KBM-7 (cell line): ENCODE measurements at places on chromosomes 1 and 21.

GRCh38 chr1:172376431-172376830 is 44.1 kb upstream of the C1orf105 start:
- DNase-seq, result peak; percentile 16

GRCh38 chr1:15173863-15174614 is 20.5 kb downstream of the TMEM51 start:
- no peak for DNase-seq

- DNase-seq, result peak; percentile 40
Measured at GRCh38 chr1:93619507-93620171, 62.0 kb downstream of the BCAR3 start.

DNA sequence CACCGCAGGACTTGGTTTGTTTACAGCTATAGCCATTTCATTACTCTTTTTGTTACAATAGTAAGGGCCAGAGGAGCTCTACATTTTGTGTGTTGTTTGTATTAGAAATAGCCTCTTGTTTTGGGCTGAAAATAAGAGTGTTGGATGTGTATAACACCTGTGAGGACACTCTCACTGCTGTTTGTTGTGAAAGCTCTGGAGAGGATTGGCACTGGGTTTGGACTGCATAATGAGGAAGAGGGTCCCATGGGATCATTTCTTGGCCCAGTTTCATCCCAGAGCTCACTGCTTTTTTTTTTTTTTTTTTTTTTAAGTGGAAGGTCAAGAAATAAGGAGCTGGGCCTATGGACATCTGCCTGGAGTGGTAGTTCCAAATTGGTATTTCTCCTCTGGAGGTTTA is 61.6 kb upstream of the KIAA0040 start:
- no peak for DNase-seq

DNA sequence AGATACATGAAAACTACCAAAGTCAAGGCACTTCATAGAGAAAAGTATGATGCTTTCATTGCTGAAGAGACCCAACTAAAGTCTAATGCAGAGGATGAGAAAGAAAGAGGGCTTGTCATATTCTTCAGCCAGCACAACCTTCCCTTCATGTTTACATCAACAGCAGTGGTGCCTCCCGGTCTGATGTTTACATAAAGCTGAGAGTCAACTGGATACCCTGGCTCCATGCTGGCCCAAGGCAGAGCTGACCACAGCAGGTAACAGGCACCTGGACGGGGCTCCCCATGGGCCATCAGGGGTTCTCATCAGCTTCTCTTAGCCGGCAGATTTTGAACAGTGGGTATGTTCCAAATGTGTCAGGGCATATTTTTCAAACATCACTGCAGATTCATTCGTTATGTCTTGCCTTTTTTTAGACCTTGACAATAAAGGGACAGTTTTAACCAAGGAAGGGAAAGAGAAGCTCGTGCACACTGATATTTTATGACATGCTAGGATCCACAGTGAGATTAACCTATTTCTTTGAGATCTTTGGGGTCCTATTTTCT is 117.1 kb downstream of the NRIP1 start:
- DNase-seq, result no peak

- DNase-seq, result no peak
Measured at GRCh38 chr1:226952118-226952441, 12.0 kb downstream of the COQ8A start.

DNA sequence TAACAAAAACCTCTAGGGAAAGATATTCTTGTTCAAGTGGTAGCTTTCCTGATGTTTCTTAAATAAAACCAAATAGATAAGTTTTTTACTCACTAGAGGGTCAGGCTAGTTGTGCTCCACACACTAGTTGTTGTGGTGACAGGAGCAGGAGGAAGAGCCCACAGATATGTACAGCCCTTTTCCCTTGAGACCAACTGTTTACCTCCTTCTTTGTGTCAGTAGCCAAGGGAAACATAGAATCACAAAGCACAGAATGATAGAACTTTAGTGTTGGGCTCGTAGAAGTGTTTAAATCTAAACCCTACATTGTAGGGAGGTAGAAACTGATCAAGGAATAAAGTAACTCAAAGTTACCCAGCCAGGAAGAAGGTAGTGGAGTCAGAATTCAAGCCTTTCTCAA is 309.0 kb downstream of the CTH start:
- no peak for DNase-seq

- DNase-seq, result no peak
Measured at GRCh38 chr21:42586406-42586805, 67.0 kb upstream of the PDE9A start.

- peak; percentile 64 for DNase-seq
Measured at GRCh38 chr1:204498981-204499380, 4.4 kb upstream of the PIK3C2B start.

GRCh38 chr1:90262791-90263190 is 267.9 kb downstream of the ZNF326 start:
- no peak for DNase-seq

- no peak for DNase-seq
Measured at GRCh38 chr1:43620956-43621355, 29.0 kb upstream of the KDM4A start.

DNA sequence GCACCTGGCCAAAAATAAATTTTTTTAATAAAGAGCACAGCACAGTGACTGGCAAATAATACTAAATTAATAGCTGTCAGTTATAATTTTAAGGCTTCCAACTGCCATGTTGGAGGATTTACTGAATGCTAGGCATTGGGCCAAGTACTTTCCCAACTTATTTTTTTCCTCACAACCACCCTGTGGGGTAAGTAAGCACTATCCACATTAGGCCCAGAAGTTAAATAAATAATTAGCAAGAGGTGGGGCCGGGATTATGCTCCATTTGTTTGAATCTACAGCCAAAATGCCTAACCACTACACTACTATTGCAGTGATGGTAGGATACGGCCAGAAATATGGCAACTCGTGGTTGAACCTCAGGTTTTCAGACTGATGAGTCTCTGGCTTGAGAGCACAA is 4.6 kb upstream of the TRNAU1AP start:
- no peak for DNase-seq

DNA sequence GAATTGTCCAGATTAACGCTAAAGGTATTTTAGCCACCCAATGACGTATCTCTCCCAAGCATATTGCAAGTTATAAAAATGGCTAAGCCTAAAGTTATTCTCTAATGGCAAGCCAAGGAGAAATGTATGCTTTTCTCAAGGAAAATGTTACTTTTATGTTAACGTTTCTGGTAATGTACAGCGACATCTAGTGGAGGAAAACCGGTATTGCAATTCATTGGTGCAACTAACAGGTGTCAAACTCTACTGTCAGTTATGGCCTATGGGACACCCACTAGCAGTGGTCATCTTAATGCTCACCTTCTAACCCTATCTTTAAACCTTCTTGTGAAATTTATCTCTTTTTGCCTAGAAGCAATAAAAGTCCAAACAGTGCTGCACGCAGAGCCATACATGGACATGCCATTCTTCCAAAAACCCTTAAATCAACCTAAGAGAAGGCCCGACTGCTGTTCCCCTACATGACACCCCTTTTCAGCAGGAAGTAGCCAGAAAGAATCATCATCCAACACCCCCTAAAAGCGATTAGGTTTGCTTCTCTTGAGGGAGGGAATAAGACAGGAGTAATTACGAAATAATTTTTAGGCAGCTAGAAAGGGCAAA is 68.7 kb upstream of the LRIF1 start:
- peak; percentile 51 for DNase-seq

DNA sequence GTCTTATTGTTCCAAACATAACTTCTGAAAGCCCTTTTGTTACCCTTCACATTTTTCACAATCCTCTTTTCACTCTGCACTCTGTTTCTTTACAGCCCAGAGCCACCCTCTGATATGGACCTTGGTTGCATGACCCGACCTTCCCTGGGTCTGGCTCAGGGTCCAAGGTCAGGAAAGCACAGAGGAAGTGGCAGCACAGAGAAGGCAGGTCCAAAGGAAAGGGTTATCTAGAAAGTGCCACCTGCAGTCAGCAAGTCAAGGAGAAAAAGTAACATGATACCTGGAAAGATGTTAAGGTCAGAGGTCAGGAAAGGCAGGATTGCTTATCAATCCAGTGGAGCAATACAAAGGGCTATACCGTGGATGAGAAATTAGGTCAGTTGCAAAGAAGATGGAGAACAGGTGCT is 18.4 kb downstream of the BCAR3 start:
- no peak for DNase-seq

GRCh38 chr21:17442165-17442564 is 70.7 kb upstream of the CXADR start:
- no peak for DNase-seq

GRCh38 chr1:202154766-202155477 is 5.5 kb downstream of the PTPN7 start:
- DNase-seq, result peak; percentile 79

GRCh38 chr1:12125422-12126355 is 41.1 kb upstream of the TNFRSF1B start:
- DNase-seq, result peak; percentile 40

DNA sequence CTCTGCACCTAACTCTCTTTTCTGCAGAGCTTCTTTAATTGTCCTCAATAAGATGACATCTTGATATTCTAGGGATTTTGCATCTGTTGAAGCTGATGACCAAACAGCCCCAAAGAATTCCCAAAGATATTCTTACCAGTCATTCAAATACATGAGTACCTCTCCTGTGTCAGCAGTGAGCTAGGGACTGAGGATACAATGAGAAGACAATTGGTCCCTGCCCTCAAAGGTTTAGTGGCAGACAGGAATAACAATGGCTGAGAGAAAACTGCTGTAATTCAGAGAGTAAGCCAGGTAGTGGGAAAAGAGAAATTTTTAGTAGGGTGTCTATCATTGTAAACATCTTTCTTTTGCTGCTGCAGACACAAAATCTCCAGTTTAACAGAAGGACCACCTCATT is 5.9 kb downstream of the MCOLN3 start:
- no peak for DNase-seq

- no peak for DNase-seq
Measured at GRCh38 chr1:50278961-50279360, 144.3 kb downstream of the DMRTA2 start.

DNA sequence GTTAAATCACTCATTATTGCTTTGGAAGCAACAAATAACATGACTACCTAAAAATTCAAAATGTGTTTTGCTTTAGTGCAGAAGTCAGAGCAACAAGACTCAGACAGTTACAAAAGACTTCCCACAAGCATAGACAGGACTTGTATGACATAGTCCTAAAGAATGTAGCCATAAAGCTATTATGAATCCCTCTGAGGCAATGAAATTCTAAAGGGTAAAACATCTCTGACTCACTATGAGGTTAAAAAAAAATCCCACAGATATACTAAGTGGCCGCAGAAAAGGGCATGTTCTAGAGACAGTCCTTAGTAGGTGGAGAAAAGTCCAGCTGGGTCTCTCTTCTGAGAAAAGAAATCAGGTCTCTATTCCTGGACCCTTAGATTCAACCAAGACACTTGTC is 4.9 kb downstream of the PRKAB2 start:
- no peak for DNase-seq

DNA sequence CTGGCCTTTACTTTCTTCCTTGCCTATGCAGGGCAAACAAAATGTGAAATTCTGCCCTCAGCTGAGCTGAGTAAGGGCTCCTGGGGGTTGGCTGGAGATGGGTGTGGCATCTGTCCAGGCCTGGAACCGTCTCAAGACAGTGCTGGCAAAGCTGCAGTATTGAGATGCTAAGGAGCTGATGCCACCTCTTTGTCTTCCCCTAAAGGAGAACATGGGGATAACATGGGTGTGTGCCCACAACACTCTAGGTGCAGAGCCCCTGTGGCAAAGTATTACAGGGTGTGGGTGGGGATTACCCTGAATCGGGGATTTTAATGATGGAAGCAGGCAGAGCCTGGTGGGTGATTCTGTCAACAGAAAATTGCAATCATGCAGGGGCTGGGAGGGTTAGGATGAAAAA is 2.5 kb upstream of the ST3GAL3 start:
- DNase-seq, result no peak

- no peak for DNase-seq
Measured at GRCh38 chr1:243217349-243217748, 37.7 kb downstream of the CEP170 start.

DNA sequence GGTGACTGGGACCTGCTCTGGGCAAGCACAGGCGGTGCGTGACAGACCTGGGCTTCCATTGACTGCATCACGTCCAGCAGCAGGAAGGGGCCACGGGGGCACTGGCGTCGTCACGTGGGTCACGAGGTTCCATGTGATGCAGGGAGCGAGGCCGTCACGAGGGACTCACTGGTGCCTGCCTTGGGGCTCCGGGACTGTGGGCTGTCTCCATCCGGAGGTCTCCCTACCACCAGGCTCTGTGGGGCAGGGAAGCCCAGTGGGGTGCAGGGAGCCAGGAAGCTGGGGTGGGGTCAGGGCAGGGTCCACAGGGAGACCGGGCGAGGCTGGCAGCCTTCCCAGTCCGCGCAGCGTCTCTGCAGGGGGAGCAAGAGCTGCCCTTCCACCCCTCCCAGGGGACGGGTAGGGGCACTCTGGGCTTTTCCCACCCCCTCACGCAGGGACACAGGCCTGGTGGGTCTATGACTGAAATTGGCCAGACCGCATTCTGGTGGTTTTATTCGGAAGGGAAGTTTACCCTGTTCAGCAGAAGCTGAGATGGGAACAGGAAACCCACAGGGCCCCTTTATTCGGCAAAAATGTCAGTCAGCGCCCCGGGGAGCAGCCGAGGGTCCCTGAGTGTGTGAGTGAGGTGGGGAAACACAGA is 416 bp upstream of the TNFRSF14 start:
- peak; percentile 82 for DNase-seq

DNA sequence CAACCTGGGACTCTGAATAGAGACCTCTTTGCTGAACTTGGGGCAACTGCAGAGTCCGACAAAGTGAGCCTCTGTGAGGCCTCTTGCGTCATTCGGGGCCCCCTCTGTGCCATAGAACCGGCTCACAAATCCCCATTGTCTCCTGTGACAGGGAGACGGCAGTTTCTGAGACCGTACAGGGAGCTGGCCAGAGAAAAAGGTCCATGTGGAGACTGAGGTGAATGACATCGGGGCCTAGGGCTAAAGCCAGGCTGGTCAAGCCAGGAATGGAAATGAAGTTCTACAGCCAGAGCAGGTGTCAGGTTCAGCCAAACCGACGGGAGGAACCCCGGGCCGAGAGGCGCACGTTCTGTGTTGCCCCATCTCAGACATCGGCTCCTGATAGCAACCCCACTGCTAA is 37.1 kb upstream of the TRIM67 start:
- no peak for DNase-seq

DNA sequence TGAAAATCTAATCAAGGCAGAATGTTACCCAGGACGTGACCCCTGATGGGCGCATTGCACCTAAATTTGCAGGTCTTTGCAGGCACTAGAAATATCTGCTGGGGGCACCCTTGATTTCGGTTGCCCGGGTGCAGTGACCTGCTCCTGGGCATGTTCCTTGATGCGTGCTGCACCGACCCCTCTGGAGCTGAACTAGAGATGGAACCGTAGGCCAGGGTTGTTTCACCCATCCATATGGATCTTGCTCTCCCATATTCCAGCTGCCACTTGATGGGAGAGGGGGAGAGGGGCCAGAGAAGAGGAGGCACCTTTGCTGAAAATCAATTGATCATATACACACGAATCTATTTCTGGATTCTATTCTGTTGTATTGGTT is 8.4 kb upstream of the COL18A1 start:
- DNase-seq, result no peak

- no peak for DNase-seq
Measured at GRCh38 chr1:91455896-91456295, 44.8 kb upstream of the CDC7 start.

DNA sequence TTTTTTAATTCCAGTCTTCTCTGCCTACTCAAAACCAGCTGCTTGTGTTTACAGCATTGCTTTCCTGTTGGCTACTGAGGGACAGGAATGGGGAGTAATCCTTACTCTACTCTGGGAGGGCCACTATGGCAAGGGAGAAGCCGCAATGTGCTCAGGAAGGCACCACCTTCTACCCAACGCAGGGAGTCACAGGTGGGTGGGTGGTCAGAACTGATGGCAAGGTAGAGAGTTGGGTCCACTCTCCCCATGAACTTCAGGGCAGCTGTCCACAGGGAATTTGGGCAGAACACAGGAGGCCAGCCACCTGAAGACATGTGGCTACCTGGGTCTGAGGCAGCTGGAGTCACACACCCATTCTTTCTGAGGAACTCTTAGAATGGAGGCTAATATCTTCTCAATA is 40.5 kb upstream of the HMGB4 start:
- DNase-seq, result no peak
